ENCODE measurements at places on chromosomes 7 and 10.

GRCh38 chr10:85851325-85851724 lies 515.3 kb downstream of the GRID1 start:
- no peak for DNase-seq

DNA sequence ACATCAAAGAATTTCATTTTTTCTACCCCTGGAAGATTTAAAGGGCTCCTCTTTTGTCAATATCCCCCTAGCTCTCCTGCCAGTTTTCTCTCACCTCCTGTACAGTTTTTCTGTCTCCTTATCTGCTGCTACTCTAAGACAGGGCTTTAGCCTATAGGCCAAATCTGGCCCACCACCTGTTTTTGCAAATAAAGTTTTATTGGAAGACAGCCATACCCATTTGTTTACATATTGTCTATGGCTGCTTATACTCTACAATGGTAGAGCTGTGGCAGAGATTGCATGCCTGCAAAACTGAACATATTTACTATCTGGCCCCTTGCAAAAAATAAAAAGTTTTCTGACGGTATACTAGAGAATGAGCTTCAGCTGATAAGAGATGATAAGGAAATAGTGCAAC lies 37.4 kb upstream of the GARS1 start:
- DNase-seq = no peak

DNA sequence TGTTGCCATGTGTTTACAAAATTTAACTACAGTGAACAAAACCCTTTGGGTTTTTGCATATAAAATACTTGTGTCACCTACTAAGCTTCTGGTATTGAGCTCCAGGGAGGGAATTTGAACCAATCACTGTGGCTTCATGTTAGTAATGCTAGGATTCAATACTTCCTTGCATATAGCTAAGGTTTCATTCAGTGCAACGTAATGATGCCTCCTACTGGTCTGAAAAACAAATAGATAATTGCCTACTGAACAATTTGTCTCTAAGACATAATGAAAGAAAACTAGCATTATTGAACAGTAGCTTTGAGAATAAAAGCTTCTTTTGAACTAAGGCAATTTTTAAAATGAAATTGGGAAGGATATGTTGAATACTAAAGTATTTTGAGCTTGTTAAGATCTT lies 244.4 kb downstream of the ZWINT start:
- DNase-seq = no peak

- no peak for DNase-seq
These were observed 99.9 kb downstream of the GPR26 start for GRCh38 chr10:123766012-123766411.

GRCh38 chr10:25902002-25902401 lies 32.0 kb upstream of the MYO3A start:
- DNase-seq = no peak

DNA sequence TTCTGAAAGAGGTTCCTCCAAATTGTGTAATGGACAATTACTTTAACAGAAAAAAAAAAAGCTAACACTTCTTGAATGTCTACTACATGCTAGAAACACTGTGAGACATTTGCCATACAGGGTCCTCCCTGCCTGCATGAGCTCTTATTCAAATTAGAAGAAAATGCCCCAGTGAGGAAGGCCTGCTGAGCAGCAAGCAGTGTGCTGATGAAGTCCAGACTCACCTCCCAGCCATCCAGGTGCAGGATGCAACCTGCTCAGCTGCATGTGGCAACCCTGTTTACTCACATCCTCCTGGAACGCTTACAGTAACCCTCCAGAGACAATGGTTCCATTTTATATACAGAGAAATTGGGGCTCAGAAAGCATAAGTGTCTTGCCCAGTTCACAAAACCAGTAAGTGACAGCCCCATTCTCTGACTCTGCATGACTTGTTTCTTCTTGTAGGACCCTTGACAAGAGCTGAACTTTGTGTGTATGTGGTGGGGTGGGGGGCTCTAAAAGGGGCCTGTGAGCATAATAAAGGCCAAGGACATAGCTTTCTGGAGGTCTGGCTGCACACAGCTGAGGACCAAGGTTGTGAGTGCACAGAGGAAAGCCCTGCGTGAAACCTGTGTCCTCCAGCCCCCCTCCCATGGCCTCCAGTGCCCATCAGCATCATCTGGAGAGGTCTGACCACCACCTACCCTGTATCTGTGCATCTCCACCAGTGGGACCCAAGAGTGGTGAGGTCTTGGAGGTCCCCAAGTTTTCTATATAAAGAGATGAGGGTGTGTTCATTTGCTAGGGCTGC lies 387.8 kb downstream of the GRID1 start:
- DNase-seq = no peak

DNA sequence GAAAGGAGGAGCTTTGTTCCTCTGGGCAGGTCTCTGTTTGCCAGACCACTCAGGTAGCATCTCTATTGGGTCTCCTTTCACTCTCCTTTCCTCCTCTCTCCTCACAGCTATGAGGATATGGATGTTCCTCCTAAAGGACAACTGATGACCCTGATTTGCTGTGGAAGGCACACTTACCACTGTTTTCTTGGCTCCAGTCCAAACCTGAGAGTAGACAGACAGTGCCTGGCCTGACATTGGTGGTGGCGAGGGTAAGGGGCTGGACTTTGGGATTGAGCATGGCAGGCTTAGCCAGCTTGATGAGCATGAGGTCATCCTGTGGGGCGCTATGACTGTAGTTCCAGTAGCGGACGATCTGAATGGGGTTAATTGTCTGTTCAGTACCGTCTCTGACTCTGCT lies 3.6 kb downstream of the PRSS37 start:
- no peak for DNase-seq

DNA sequence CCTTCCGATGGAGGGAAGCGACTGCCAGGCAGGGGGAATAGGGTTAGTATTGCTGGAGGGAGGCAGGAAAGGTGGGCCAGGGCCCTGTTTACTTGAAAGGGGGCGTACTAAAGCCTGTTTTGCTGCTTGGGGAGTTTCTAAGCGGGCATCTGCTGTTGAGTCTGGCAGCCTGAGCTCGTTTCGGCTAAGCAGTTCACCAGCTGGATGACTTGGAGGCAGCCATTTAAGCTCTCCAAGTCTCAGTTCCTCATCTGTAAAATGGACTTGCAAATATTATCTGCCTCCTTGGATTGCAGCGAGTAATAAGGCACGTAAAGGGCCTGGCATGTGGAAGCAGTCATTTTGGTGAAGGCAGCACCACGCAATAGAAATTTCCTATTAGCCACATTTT lies 44.0 kb downstream of the LDB3 start:
- no peak for DNase-seq

DNA sequence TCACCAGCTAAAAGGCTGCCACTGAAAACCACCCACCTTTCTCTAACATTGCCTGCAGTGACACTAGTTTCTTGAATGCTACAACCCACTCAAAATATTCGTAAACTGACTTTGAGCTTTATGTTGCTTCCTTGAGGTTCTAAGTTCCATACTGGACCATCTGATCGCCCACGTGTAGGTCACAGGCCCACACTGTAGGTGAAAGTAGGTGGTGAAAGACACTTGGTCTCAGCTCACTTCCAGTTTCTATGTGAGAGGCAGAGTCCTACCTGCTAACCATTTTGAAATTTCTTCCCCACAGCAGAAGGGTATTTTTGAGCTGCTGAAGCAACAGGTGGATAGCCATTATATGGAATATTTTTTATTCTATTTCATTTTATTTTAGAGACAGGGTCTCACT lies 97.3 kb downstream of the MYO3A start:
- DNase-seq = no peak

- no peak for DNase-seq
These were observed 29.6 kb downstream of the IDE start for GRCh38 chr10:92544296-92544695.

DNA sequence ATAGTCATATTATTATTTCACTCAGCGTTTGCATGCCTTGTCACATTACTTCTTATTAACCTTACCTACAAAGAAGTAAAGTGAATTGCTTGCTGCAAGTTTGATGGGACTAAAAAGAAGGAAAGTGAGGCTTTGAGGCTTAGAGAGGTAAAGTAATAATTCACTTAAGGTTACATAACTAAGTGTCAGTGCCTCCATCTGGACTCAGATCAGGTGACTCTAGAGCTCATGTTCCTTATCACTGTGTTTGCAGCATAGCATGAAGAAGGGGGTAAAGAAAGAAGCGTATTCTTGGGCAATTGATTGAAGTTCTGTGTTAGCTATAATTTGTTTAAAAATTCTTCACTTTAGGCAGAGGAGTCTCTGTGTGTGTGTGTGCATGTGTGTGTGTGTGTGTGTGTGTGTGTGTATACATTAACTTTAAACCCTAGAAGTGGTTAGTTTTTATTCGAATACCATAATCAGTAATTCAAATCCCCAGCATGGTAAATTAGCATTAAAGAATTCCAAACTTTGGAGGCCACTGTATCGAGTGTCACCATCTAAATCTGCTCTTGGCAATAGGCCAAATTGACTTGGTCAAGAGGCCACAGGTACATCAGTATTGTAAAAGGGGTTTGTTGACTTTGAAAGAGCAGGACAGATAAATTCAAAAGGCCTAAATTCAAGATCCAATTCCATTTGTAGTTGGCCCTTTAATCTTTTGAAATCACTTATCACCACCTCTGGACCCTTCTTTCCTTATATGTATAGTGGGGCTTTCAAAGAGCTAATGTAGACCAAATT lies 2.2 kb upstream of the PON3 start:
- no peak for DNase-seq

- DNase-seq = no peak
These were observed 6.5 kb downstream of the ARPC1B start for GRCh38 chr7:99380823-99381663.

GRCh38 chr10:18473424-18474117 lies 177.8 kb downstream of the NSUN6 start:
- DNase-seq = no peak

GRCh38 chr7:29302666-29303395 lies 108.3 kb downstream of the CHN2 start:
- no peak for DNase-seq

- DNase-seq = no peak
These were observed 79.4 kb upstream of the DDC start for GRCh38 chr7:50644586-50644985.

GRCh38 chr10:10094691-10095090 lies 923.0 kb upstream of the CELF2 start:
- no peak for DNase-seq

GRCh38 chr7:107528461-107528860 lies 35.3 kb downstream of the COG5 start:
- DNase-seq = no peak

- DNase-seq = no peak
These were observed 24.7 kb upstream of the FEZF1 start for GRCh38 chr7:122329145-122329802.

DNA sequence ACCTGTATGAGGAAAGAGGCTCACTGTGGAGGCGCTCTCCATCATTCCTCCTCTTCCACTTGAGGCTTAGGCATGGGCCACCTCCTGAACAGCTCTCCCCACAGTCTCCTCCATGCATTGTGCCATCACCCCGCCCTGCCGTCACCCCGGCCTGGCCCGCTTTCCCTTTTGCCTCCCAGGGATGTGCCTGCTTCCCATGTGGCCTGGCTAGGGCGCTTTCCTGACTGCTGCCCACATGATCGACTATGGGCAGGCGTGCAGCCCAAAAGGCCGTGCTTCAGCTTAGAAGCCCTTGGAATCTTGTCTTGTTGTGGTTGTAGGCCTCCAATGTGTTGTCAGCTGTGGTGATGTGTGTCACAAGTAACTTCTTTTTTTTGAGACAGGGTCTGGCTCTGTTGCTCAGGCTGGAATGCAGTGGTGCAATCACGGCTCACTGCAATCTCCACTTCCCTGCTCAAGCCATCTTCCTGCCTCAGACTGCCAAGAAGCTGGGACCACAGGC lies 1.8 kb upstream of the ACTR3C start:
- no peak for DNase-seq

- no peak for DNase-seq
These were observed 793.4 kb downstream of the NRG3 start for GRCh38 chr10:82668221-82668895.

- no peak for DNase-seq
These were observed 458.8 kb downstream of the SORCS1 start for GRCh38 chr10:106705681-106706100.

DNA sequence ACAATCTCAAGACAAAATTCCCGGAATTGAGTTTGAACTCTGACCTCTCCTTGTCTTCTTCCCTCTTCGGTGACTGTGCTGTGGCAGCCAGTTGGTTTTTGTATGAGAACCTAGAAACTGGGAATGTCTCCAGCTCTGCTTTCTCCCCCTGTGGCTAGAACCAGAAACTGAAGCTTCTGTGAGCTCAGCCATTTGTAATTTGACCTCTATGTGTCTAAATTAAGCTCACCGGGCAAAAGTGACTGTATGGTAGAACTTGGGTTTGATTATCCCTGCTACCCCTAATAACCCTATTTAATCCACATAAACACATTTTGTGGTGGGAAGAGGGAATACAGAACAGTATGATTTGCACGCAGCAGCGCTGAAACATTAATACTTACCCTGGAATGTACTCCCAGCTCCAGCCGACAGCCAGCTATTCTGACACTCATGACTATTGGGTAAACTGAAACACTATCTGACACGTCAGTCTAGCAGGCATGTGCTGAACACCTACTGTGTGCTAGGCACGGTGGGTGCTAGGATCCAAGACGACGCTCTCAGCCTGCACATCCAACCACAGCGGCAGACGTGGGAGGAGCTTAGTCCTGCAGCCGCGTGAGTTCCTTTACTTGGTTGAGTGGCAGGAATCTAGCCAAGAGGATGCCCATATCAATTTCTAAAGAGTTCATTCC lies 324.8 kb downstream of the SFMBT2 start:
- DNase-seq = no peak

DNA sequence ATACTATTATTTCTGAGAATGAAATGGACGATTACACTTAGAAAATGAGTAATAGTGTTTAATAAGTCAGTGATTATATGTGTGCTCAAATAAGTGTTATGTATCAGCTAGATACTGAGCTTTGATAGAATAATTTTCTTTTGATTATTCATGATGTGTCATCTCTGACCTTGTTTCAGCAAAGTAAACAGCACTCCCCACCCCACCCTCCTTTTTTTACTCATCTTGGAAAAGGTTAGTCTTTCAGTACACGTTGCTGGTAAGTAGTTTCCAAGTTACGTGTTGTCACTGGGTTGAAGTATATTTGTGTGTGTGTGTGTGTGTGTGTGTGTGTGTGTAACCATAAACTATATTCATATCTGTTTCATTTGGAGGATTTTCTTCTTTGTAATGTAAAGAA lies 84.1 kb downstream of the GNAI1 start:
- no peak for DNase-seq

DNA sequence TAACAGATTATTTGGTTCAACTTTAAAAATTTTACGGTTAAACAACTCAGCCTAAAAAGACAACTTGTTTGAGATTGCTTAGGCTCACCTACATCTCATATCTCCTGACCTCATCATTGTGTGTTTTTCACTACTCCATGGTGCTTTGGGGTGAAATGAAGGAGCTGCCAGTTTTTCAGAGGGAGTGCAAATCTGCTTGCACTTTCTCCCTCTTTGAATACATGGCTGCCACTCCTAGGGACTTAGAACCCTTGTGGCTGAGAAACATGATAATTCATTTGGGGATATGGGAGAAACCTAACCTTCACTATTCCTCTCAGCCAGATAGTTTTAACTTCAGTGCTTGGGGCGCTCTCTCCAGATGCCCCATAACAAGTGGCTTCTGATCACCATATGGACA lies 2.7 kb downstream of the CCSER2 start:
- DNase-seq = no peak

- DNase-seq = no peak
These were observed 20.2 kb upstream of the INSIG1 start for GRCh38 chr7:155277385-155277994.

All from cortex of kidney (tissue), 1 donor.